ENCODE measurements at places on chromosomes 13 and 19. TPM values are rescaled to one million over a fixed set of nuclear protein-coding genes. Genes with fewer than 3 reads are reported as not detected.

- no peaks in the 10 kb centered on the region for H3K4me1 ChIP-seq
- H3K4me3 ChIP-seq, result no peak overlapping the region
- DNase-seq, result no peak
- no peak overlapping the region for H3K27ac ChIP-seq
- H3K27me3 ChIP-seq, result no peaks in the 10 kb centered on the region
Observed at GRCh38 chr13:95480131-95480545, 72.4 kb upstream of the CLDN10 start.

CHST8 gene
- total RNA-seq, result not detected

GRCh38 chr19:55588738-55589137 is 8.1 kb upstream of the ZNF579 start:
- no peak overlapping the region for H3K4me3 ChIP-seq
- no peak overlapping the region for H3K27ac ChIP-seq
- DNase-seq, result no peak
- H3K4me1 ChIP-seq, result peaks cover 5% of the 10 kb centered on the region
- no peaks in the 10 kb centered on the region for H3K27me3 ChIP-seq

- no peaks in the 10 kb centered on the region for H3K27me3 ChIP-seq
- H3K27ac ChIP-seq, result no peak overlapping the region
- H3K4me1 ChIP-seq, result no peaks in the 10 kb centered on the region
- no peak overlapping the region for H3K4me3 ChIP-seq
Observed at GRCh38 chr13:63741029-63741813, 2325.6 kb upstream of the PCDH20 start.
